Motor neuron (in vitro differentiated cells): ENCODE measurements at places on chromosomes 4 and X. TPM values are rescaled to one million over a fixed set of nuclear protein-coding genes. Genes with fewer than 3 reads are reported as not detected.

The SMR3B gene
- 1.8 TPM in 1 of 2 replicates, not detected in the other for total RNA-seq

The C4orf50 gene
- total RNA-seq: 0.05 and 0.15 TPM in 2 replicates

The F8A1 gene
- 10.6 and 10.7 TPM in 2 replicates for total RNA-seq

The FAM156B gene
- total RNA-seq: 19.0 and 24.2 TPM in 2 replicates

The FMR1NB gene
- not detected in 2 replicates for total RNA-seq

The SMIM10 gene
- total RNA-seq: 0.54 and 0.56 TPM in 2 replicates

The MAGEE1 gene
- 9.9 and 11.4 TPM in 2 replicates for total RNA-seq

The NPY2R gene
- 0.38 and 0.41 TPM in 2 replicates for total RNA-seq

The SMIM43 gene
- total RNA-seq: not detected in 2 replicates

The TRPC5OS gene
- total RNA-seq: not detected in 2 replicates

DNA sequence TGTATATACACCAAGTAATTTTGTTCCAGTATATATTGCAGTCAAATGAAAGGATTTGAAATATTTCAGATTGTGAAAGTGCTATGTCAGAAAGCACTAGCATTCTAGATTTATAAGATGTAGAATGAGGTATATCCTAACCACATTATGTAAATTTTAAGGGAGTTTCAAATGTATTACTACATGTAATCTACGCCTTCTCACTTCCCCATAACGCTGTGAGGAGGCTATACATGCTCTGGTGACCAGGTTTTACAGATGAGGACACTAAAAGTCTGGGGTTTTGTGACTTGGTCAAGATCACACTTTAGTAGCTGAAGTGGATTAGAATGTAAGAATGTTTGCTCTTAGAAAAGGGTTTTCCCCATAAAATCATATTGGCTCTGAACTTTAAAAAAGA, 8.1 kb downstream of the ENPEP start:
- no peak for ATAC-seq

GRCh38 chr4:24570574-24571236, 13.6 kb downstream of the DHX15 start:
- no peak for ATAC-seq

DNA sequence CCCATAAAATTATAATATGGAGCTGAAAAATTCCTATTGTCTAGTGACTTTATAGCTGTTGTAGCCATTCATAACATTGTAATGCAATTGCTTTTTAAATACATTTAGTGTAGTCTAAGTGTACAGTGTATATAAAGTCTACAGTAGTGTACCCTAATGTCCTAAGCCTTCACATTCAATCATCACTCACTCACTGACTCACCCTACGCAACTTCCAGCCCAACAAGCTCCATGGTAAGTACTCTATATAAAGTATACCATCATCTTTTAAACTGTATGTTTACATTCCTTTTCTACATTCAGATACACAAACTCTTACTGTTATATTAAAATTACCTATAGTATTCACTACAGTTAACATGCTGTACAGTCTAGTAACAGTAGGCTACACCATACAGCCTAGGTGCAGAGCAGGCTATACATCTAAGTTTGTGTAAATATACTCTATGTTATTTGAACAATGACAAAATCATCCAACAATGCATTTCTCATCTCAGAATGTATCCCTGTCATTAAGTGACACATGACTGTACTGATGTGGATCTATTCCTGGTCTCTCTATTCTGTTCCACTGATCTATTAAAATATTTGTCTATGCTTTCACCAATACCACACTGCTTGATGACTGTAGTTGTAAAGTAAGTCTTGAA, 33.7 kb downstream of the CLOCK start:
- ATAC-seq: no peak

- peak; percentile 87 for ATAC-seq
These were observed 543.0 kb downstream of the SPRY1 start for GRCh38 chr4:123939621-123940020.

- no peak for ATAC-seq
These were observed 84.8 kb downstream of the PAK3 start for GRCh38 chrX:111180750-111181240.

- ATAC-seq: peak; percentile 51
These were observed 603.8 kb upstream of the PCDH7 start for GRCh38 chr4:30116401-30116800.

GRCh38 chr4:124111922-124112321, 600.6 kb downstream of the ANKRD50 start:
- ATAC-seq: peak; percentile 54

DNA sequence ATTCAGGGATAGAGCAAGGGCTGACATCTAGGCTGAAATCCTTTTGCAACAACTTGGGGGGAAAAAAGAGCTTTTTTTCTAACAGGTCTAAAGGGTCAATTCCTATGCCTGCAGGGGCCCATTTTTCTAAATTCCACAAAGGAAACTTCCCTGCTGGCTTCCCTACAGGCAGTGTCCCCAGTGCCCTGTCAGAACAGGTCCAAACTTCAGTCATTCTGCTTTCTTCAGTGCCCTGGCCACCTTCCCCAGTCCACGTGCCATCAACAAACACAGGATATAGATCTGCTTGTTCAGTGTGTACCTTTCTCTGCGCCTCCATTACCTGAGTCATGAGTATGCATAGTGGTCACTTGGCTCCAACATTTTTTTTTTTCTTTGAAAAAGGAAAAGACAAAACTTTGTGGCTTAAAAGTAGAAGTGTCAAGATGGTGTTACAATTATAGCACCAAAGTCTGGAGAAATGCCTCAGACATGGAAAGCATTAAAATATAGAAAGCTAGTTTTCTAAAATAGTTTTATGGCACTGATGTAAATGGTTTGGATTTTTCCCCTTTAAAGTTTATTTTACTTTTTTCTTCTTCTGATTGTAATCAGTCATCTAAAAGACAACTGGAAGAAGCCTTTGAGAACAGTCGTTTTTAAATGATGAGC, 84.0 kb upstream of the JADE1 start:
- ATAC-seq: no peak

DNA sequence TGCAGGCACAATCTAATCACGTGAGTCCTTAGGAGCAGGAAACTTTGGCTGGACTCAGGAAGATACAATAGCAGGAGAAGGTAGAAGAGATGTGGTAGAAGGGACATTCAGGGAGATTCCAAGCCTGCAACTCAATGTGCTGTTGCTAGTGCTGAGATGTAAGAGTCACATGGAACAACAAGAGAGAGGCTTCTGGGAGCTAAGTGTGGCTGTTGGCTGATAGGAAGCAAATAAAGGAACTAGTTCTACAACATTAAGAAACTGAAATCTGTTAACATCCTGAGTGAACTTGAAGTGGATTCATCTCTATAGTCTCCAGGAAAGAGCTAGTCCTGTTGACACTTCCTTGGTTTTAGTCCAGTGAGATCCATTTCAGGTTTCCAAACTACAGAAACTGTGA, 1207.4 kb downstream of the ADGRL3 start:
- ATAC-seq: no peak

- no peak for ATAC-seq
These were observed 207.4 kb upstream of the MAOA start for GRCh38 chrX:43448688-43449087.

GRCh38 chr4:118774989-118775388, 60.9 kb downstream of the SEC24D start:
- no peak for ATAC-seq

GRCh38 chrX:13418126-13419097, 98.6 kb upstream of the ATXN3L start:
- no peak for ATAC-seq

GRCh38 chr4:150212927-150213326, 134.7 kb downstream of the DCLK2 start:
- no peak for ATAC-seq

- no peak for ATAC-seq
These were observed 68.6 kb upstream of the FAM9A start for GRCh38 chrX:8869812-8870211.

DNA sequence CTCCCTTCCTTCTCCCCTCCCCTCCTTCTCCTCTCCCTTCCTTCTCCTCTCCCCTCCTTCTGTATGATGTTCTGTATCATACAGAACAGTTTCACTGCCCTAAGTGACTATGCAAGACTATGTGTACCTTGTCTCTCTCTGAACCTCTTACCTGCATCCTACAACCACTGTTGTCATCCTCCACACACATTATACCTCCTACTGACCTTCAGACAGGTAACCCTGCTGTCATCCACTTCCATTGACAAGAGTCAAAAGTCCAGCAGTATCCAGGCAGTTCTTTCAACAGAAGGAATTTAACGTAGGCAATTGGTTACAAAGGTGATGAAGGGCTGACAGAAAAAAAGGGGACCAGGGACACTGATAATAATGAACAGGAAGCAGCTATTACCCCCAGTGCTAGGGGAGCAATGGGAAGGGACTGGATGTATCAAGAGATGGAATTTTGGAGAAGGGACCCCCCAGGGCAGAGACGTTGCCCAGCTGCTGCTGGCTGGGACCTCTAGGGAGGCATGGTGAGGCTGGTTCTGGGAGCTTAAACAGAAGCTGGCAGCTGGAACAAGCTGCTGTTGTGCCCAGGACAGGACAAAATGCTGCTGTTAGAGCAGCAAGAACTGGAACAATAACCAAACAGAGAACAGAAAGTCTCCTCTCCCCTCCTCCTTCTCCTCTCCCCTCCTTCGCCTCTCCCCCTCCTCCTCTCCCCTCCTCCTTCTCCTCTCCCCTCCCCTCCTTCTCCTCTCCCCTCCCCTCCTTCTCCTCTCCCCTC, 84.7 kb downstream of the DCTD start:
- ATAC-seq: no peak

- no peak for ATAC-seq
These were observed 38.9 kb downstream of the TKTL1 start for GRCh38 chrX:154334496-154334895.

DNA sequence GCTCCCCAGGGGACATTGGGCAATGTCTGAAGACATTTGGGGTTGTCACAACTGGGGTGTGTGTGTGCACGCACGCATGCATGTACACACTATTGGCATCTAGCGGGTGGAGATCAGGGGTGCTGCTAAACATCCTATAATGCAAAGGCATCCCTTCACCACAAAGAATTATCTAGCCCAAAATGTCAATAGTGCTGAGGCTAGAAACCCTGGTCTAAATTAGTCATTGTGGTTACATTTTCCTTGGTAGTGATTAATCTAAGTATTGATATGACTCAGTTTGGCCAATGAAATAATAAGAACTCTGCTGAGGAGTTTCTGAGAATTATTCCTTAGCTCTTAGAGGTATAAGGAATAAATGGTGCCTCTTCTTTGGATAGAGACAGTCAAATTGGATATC, 200.2 kb downstream of the CLCN4 start:
- no peak for ATAC-seq

DNA sequence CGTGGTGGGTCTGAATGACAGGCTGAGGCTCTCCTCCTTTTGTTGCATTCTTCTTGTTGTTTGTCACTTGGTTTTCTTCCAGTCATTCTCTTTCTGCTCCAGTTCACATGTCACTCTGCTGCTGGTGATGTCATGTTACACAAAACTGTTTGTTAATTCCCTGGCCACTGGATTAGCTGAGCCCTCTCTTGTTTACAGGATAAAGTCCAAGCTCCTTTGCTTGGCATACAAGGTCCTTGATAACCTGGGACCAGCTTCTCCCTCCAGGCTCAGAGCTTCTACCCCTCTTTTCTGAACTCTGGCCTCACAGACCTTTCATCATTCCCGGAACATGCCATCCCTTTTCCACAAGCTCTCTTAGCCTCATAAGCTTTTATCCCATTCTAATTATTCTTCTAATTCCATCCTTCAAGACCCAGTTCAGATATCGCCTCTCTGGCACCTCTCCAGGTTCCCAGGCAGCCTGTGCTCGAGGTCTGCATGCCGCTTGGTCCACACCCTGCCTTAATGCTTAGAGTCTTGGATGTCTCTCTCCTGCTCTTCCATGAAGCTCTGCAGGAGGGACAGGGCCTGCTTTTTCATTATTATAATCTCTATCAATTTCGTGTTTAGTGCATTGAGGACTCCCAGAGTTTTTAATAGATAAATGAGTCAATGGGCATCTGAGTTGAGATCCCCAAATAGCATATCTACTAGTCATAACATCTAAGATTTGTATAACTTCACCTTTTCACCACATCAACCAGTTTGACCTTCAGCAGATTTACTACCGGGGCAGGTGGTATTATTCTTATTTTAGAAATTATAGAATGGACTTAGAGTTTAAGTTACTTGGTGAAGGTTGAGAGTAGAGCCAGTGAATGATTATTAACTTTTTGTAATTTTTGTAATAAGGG, 98.7 kb downstream of the TMEM131L start:
- peak; percentile 88 for ATAC-seq

- ATAC-seq: no peak
These were observed 1.4 kb downstream of the MAEA start for GRCh38 chr4:1291091-1291490.
